Left lung (tissue), 14 donors: ENCODE measurements at places on chromosomes 2 and 18. TPM values are rescaled to one million over a fixed set of nuclear protein-coding genes. Genes with fewer than 3 reads are reported as not detected.
A peak's percentile ranks its signal among the peaks of the same experiment; 100 is the strongest.

The DYNC2LI1 gene
- 17.8 TPM for total RNA-seq

The ZNF804A gene
- 0.86 TPM for total RNA-seq

The IL1R1 gene
- total RNA-seq, result 142 TPM

The RSAD2 gene
- total RNA-seq, result 12.5 TPM

The TSPYL6 gene
- total RNA-seq, result not detected

The UGT1A6 gene
- total RNA-seq, result 1.7 TPM

The SERPINB12 gene
- total RNA-seq, result not detected

GRCh38 chr2:11408959-11409571, 56.9 kb downstream of the E2F6 start:
- DNase-seq, result no peak
- no peaks in the 10 kb centered on the region for H3K27me3 ChIP-seq
- H3K36me3 ChIP-seq, result no peaks in the 10 kb centered on the region

- H3K27me3 ChIP-seq, result peaks cover 13% of the 10 kb centered on the region
- H3K4me1 ChIP-seq, result no peaks in the 10 kb centered on the region
- no peaks in the 10 kb centered on the region for H3K36me3 ChIP-seq
- H3K27ac ChIP-seq, result no peak overlapping the region
- no peak for DNase-seq
Observed at GRCh38 chr2:121239471-121239870, 45.5 kb downstream of the TFCP2L1 start.

DNA sequence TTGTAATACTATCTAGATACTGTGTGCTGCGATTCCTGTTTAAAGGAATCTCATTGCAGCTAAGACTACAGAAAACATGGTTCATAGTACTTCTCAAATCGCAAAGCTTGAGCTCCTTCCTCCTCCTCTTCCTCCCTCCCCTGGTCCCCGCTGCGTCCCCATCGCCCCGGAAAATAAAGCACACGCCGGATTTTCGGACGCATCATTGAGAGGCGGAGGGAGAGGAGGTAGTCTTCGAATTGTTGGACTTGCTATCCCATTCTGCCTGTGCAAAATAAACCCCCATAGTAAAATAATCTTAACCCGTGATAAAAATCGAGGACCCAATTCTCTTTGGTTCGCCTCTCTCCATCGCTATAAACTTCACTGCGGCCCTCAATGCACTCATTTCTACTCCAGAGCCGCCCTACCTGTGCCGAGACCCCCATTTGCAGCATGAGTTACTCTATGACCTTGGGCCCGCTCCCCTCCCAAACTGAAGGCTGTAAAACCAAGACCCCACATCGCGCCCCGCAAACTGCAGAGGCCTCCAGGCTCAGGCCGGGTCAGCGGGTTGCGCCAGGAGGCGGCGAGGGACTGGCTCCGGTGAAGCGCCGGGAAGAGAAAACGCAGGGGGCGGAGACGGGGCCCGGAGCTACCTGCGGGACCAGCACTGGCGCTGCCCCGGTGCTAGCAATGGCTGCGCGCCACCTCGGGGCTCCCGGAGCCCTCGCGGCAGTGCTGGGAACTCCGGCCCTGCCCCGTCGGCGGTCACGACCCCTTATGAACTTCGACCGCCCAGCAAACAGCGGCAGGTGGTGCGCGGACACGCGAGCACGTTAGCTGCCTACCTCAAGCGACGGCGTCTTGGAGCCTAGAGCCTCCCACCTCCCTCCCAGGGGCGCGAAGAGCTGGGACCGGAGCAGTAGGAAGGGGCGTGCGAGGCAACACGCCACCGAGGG, 649 bp downstream of the ESCO1 start:
- H3K36me3 ChIP-seq, result no peaks in the 10 kb centered on the region
- H3K4me3 ChIP-seq, result peak overlapping the region; percentile 91
- H3K27ac ChIP-seq, result peak overlapping the region; percentile 98
- peaks cover 47% of the 10 kb centered on the region for H3K4me1 ChIP-seq
- no peaks in the 10 kb centered on the region for H3K27me3 ChIP-seq

GRCh38 chr2:52345082-52345481, 1313.2 kb upstream of the NRXN1 start:
- no peak overlapping the region for H3K4me3 ChIP-seq
- no peaks in the 10 kb centered on the region for H3K4me1 ChIP-seq
- DNase-seq, result no peak
- H3K27ac ChIP-seq, result no peak overlapping the region
- H3K36me3 ChIP-seq, result no peaks in the 10 kb centered on the region

GRCh38 chr2:945104-945503, 5.5 kb upstream of the SNTG2 start:
- H3K27ac ChIP-seq, result no peak overlapping the region
- no peak for DNase-seq
- no peak overlapping the region for H3K4me3 ChIP-seq
- no peaks in the 10 kb centered on the region for H3K36me3 ChIP-seq
- peaks cover 24% of the 10 kb centered on the region for H3K27me3 ChIP-seq
- H3K4me1 ChIP-seq, result peaks cover 6% of the 10 kb centered on the region

DNA sequence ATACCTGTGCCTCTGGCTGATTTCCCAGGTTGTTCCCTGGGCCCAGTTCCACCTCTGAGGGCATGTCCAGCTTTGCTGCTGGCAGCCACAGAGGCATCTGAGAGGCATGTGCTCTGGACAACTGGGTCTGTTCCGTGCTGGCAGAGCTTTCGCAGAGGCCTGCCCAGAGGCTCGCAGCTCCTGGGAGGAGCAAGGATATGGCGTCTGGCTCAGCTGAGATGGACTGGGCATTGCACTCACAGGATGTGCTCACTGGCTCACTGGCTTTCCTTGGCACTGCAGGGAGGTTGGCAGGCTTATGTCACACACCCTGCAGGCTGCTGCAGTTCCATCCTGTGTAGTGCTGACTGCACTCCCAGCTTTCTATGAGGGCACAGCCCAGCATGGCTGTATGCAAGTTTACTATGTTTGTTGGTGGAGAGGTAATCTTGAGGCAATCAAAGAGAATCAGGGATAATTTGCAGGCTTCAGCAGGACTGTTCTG, 172.3 kb downstream of the PRKCE start:
- no peaks in the 10 kb centered on the region for H3K27me3 ChIP-seq
- DNase-seq, result peak; percentile 66
- H3K36me3 ChIP-seq, result no peaks in the 10 kb centered on the region
- no peak overlapping the region for H3K4me3 ChIP-seq
- peak overlapping the region; percentile 65 for H3K27ac ChIP-seq

DNA sequence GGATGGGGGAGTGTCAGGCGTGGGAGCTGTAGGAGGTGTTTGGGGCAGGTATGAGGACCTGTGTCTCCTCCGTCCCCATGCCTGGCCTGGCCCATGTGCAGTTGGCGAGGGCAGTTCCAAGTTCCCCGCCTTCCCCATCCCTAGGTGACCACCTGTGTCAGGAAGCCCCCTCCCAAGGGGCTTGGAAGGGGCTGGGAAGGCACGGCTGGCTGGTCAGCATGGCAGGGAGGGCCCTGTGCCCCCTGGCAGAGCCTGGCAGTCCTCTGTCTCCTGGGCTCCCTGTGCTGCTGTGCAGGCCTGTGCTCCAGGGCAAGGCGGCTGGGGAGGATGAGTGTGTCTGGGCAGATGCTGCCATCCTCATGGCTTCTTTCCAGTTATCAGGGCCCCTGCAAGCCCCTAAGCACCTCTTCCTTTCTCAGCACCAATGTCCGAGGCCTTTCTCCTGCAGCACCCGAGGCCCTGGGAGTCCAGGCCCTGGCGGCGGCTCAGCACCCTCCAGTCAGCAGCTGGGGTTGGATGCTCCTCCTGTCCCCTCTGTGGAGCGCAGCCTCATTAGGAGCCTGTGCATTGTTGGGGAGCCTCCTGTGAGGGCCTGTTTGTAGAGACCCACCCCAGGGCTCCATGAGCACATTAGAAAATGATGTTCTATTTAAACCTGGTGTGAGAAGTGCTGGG, 101.7 kb downstream of the FAM210A start:
- no peaks in the 10 kb centered on the region for H3K36me3 ChIP-seq
- H3K27me3 ChIP-seq, result no peaks in the 10 kb centered on the region
- DNase-seq, result no peak

GRCh38 chr2:14654835-14655282, 22.3 kb downstream of the LRATD1 start:
- H3K27ac ChIP-seq, result no peak overlapping the region
- H3K4me3 ChIP-seq, result no peak overlapping the region
- H3K4me1 ChIP-seq, result no peaks in the 10 kb centered on the region
- no peak for DNase-seq

GRCh38 chr2:43221763-43222474, 4.5 kb downstream of the ZFP36L2 start:
- peak; percentile 94 for DNase-seq
- H3K27ac ChIP-seq, result peak overlapping the region; percentile 99
- no peaks in the 10 kb centered on the region for H3K27me3 ChIP-seq
- peak overlapping the region; percentile 72 for H3K4me3 ChIP-seq
- no peaks in the 10 kb centered on the region for H3K36me3 ChIP-seq

- no peaks in the 10 kb centered on the region for H3K36me3 ChIP-seq
- H3K4me3 ChIP-seq, result no peak overlapping the region
- no peak for DNase-seq
- no peaks in the 10 kb centered on the region for H3K4me1 ChIP-seq
Observed at GRCh38 chr18:55900380-55900779, 312.4 kb upstream of the TCF4 start.

GRCh38 chr2:177078416-177078815, 134.2 kb upstream of the HNRNPA3 start:
- no peak overlapping the region for H3K27ac ChIP-seq
- H3K4me1 ChIP-seq, result no peaks in the 10 kb centered on the region

DNA sequence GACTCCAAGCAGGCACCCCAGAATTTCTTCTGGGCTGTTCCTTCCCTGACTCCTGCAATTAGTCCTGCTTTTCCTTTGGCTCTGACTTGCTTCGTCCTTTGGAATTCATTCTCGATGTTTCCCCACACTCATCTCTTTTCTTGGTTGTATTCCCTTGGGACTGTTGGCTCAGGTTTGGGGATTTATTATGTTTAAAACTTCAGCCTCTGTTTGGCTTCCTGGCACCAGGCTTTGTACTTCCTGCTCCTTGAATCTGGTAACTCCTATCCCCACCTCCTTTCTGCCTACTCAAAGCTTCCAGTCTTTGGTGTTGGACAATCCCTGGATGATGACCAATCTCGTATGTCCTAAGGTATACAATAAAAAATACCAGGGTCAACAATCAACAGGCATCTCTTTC, 1.8 kb upstream of the KCNE4 start:
- H3K36me3 ChIP-seq, result no peaks in the 10 kb centered on the region
- no peak for DNase-seq
- H3K27me3 ChIP-seq, result no peaks in the 10 kb centered on the region
- no peak overlapping the region for H3K27ac ChIP-seq
- no peaks in the 10 kb centered on the region for H3K4me1 ChIP-seq

DNA sequence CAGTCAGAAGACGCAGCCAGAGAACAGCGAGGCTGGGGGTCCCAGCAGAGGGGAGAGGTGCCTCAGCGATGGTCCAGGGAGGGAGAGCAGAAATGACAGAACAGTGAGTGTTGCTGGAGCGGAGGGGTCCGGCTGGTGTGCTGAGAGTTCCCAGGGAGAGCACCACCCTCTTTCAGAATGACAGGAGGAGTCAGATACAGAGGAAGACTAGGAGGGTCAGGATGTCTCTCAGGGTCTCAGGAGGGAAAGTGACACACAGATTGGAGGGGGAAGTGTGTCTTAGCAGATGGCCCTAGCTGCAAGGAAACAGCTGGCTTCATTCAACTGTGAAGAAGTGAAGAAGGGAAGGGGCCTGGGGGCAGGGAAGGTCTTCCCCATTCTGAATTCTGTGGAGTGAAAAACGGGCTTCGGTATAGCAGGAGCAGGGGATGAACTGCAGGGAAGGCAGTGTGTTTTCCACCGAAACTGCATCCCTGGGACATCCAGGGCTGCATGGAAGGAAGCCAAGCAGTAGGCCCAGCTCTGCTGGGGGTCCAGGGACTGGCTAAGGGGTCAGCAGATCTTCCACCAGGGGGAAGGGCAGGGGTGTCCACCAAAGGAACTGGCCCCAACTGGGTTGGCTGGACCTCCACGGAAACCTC, 90.0 kb upstream of the OTOS start:
- DNase-seq, result no peak
- H3K36me3 ChIP-seq, result no peaks in the 10 kb centered on the region
- no peak overlapping the region for H3K4me3 ChIP-seq
- H3K27ac ChIP-seq, result no peak overlapping the region
- H3K4me1 ChIP-seq, result peaks cover 4% of the 10 kb centered on the region

GRCh38 chr2:241692448-241692847, 5.8 kb upstream of the DTYMK start:
- peaks cover 6% of the 10 kb centered on the region for H3K4me1 ChIP-seq
- H3K4me3 ChIP-seq, result no peak overlapping the region
- H3K27ac ChIP-seq, result no peak overlapping the region
- peaks cover 61% of the 10 kb centered on the region for H3K36me3 ChIP-seq

DNA sequence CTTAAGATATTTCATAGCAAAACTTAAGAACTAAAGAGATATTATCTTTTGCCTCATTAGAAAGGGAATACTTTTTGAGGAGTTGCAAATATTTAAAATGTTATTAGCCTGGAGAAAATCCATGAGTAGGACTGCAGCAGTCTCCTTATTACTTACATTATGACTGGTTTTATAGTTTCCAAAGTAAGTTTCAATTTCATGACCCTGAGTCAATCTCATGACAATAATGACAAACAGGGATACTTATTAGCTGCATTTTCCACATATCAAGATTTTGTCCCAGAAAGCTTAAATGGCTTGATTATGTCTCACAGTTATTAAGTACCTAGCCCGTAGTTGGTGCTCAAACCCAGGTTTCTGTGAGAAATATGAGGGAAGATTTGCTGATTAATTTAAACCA, 150.8 kb upstream of the ZEB2 start:
- no peaks in the 10 kb centered on the region for H3K36me3 ChIP-seq
- no peak overlapping the region for H3K27ac ChIP-seq
- peaks cover 19% of the 10 kb centered on the region for H3K4me1 ChIP-seq
- no peak for DNase-seq

DNA sequence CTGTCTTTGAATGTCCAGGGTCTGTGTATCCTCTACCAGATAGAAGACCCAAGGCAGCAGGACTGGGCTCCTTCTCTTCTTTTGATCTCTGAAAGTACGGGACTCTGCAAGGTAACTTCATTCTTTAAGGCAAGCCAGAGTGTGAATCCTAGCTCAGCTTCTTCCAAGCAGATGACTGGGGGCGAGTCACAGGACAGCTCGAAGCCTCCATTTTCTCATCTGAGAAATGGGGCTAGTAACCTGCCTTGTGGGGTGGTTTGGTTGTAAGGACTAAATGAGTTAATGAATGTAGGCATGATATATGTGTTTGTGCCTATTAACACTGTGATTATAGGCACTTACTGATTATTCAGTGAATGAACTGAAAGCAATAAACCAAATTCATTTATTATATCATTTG, 46.7 kb downstream of the DGKD start:
- no peak overlapping the region for H3K4me3 ChIP-seq
- H3K4me1 ChIP-seq, result no peaks in the 10 kb centered on the region
- no peak overlapping the region for H3K27ac ChIP-seq
- H3K27me3 ChIP-seq, result no peaks in the 10 kb centered on the region
- DNase-seq, result no peak
- no peaks in the 10 kb centered on the region for H3K36me3 ChIP-seq
